Kidney capillary endothelial cell (primary cell): ENCODE measurements at places on chromosomes 4 and X.

DNA sequence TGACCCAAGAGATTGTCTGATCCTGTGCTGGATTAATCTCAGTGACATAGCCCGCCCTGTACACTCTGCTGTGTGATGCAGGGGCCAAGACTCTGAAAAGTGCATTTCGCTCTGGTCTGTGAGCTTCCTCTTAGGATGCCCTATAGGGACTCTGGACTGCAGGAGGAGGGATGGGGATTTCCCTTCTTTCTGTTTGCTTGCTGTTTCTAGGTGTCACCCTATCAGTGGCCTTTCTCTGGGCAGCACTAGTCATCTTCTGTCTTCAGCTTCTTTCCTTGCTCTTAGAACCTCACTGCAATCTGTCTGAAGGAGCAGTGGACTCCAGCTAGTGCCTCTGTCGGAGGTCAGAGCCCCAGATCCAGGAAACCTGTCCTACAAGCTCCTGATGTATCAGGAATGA lies 34.5 kb upstream of the SCRG1 start:
- DNase-seq: no peak

- no peak for DNase-seq
These were observed 30.5 kb downstream of the TMPRSS11D start for GRCh38 chr4:67853336-67853735.

- DNase-seq: no peak
These were observed 32.6 kb downstream of the DOCK11 start for GRCh38 chrX:118528071-118528737.

GRCh38 chrX:91434351-91435168 lies at the start of gene PABPC5:
Gene PABPC5 (plus strand): TSS chrX:91434839. CDS start chrX:91435578, 739 bp downstream.
- DNase-seq: peak; percentile 40
